Activated gamma-delta T cell (primary cell): ENCODE measurements at places on chromosomes 1 and 21.

- DNase-seq: no peak
Measured at GRCh38 chr21:34113842-34114241, 40.5 kb downstream of the MRPS6 start.

DNA sequence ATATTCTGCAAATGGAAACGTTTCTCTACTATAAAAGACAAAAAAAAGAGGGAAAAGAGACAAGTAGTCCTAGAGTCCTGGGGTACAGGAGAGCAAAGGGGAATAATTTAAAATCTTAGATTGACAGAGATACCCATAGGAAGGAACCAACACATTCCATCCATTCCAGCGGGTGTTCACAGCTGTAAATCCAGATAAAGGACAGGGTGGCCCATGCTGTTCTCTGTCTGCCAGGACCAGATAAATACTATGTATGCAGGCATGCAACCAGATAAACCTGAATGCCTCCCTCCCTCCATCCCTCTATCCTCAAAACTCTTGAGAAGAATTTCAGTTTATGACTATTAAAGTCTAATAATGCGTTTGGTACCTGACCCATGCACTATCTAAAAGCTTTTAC lies 131.8 kb downstream of the PTPN14 start:
- no peak for DNase-seq

DNA sequence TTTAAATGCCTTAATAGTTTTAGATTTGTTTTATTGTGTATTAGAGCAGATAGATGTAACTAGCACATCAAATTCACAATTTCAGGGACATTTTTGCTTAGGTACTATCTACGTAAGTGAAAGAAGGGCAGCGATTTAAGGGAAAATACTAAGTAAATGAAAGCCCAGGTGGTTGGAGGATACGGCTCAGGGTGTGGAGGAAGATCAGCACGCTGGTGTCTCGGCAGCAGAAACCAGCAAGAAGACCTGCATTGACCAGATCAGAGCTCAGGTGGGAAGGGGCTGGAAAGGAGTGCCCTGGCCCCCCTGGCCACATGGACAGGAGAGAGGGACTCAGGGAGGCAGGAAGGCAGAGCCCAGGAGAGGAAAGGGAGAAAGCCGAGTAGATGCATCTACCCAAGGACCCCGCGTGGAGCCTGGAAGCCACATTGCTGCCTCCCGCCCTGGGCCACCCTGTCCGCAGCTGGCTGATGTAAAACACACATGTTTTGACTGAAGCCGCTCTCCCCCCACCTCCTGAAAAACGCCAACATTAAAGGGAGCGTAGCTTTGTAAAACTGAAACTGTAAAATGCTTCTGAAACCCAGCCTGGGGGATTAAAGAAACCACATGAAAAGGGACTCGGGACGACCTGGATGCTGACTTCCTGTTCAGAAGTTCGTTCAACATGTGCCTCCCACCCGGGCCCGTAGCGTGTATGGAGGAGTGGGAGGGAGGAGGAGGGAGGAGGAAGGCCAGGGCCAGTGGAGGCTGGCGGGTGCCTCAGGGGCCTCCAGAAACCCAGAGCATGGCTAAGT lies 72.6 kb upstream of the TARDBP start:
- DNase-seq: no peak

GRCh38 chr1:115624859-115625258 lies 16.9 kb upstream of the VANGL1 start:
- DNase-seq: no peak

DNA sequence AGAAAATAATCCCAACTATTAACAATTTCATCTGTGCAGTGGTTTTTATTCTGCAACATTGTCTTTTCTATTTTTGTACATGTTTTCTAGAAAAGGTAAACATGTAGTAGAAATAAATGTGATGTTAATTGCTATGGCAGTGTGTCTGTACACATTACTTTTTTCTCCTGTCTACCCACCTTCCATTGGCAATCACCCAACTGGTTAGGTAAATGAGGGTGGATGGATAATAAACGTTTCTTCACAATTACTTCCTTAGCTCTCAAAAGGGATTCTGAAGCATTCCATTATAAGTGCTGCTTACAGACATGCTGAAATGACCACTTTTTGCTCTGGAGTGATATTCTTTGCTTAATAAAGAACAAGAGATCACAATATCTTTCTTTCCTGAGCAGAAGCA lies 61.4 kb downstream of the MAGI3 start:
- no peak for DNase-seq

DNA sequence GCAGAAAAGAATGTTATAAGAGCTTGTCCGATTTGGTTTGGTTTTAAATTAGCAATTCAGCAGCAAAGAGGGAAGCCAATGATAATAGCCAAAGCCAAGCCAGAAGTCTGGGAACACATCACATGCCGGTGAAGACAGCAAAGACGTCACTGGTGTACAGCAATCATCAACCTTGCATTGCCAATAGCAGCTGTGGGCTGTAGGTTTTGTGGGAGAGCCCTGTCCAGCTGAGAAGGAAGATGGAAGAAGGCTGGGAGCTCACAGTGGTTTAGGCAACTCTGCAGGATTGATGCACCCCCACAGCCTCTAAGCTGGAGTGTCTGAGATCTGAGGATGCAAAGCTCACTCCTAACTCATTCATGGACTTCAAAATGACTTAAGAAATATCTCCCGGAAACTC lies 338.7 kb downstream of the SIPA1L2 start:
- DNase-seq: no peak

DNA sequence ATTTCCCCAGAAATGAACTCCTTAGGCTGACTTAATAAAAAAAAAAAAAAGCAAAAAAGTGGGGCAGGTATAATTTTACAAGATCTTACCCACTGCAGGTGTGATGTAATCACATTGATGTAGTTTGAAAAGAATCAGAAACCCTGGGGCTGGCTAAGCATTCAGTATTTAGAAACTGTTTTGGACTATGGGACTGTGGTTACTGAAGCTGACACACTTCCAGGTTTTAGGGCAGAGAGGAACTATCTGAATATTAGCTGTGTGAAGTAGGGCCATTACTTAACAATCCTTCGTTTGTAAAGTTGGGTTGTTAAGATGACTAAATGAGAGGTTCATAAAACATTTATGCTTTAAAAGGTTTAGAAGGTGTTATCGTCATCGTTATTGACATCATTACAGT lies 165.3 kb downstream of the FASLG start:
- no peak for DNase-seq

- DNase-seq: no peak
Measured at GRCh38 chr1:2513939-2514652, 12.3 kb downstream of the PANK4 start.

GRCh38 chr1:181141431-181141910 lies 53.0 kb downstream of the IER5 start:
- DNase-seq: no peak

DNA sequence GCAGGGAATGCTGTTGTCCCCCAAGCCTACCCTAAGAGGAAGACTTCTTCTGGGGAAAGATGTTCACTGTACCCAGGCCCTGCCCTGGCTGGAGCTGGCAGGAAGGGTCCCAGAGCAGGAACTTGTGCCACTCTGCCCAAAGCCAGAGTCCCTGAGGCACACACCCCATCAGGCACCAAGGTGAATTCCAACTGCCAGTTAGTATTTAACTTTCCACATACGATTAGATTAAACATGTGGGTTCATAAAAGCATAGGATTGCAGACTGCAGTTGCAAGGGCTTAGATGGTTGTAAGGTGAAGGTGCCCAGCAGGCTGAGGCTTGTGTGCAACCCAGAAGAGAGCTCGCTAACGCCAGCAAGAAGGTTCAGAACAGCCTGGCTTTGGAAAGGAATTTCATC lies at the start of gene KCNE2:
Gene KCNE2, plus strand, starts transcription at position 274 of the 400 bp plus-strand sequence. CDS start 6,473 bp downstream, outside the sequence.
- no peak for DNase-seq

DNA sequence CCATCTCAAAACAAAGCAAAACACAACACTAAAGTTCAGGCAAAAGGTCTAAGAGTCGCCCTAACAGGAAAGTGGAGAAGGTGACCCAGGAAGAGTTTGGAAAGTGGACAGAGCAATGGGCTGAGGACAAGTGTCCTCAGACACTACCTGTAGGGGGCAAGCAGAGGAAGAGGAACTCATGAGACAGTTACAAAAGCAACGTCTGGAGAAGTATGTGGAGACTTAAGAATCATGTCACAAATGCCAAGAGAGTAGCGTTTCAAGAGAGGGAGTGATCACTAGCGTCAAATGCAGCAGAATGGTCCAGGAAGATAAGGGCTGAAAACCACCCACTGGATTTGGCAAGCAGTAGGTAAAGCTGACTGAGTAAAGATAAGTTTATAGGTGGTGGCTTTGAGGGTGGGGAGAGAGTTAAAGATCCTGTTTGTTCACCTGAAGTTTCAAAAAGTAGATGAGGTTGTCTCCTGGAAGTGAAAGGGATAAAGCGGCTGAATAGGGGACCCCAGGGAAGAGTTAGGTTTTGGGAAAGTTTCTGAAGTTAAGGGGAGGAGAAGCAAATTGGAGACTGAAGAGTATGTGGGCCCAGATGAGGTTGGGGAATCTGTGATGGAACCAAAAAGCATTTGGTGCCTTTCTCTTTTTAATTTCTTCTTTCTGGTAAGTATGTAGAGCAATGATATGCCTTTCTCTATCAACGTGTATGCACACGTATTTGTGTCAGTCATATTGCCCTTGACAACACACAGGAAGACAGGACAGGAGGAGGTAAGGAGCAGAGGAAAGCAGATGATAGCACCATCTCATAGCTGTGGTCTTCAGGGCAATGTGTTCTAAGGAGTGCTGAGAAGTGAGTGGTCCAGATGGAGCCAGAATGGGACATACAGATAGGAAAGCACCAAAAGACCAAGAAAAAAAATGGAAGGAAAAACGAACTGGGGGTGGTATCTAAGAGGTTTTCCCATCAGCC lies 3.1 kb downstream of the BSDC1 start:
- DNase-seq: no peak

GRCh38 chr1:117661027-117661426 lies 55.2 kb downstream of the TENT5C start:
- no peak for DNase-seq

- DNase-seq: no peak
Measured at GRCh38 chr1:29392036-29392435, 155.7 kb downstream of the PTPRU start.

DNA sequence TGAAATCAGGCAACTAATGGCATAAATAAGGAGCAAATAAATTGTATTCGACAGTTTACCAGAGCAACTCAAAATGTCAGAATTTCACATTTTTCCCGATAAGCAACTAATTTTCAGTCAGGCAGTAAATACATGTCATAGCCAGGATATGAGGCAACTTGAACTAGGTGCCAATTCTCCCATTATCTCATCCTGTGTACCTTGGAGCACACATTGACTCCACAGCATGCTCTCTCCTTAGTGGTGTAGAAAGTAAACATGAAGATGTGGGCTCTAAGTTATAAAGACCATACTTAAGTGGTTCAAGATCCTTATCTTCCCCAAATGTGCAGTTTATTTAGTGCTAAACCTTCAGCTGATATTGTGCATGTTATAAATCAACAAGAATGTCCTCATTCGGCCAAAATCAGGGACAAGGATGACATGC lies 197.8 kb downstream of the VAV3 start:
- DNase-seq: no peak
